ENCODE measurements at places on chromosomes 4 and X.

DNA sequence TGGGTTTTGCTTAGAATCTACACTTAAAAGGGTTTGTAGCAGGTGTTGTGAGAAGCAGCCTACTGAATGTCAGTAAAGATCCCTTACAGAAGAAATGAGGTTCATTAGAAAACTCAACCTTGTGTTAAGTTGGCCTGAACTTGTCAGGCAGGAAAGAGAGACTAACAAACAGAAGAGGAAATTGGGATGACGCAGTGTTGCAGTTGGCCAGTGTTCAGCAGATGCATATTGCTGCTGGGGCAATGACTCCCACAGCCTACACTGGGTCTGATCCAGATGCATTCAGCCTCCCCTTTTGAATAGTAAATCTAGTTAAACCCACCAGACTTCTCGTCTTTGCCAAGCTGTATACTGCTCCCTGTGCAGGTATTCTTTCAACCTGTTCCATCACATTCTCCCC is 409.4 kb downstream of the UBE2NL start:
- no peak for DNase-seq

GRCh38 chrX:20005883-20006282 is 15.0 kb upstream of the BCLAF3 start:
- no peak for DNase-seq

- no peak for DNase-seq
Observed at GRCh38 chr4:4857001-4857808, 2.3 kb upstream of the MSX1 start.

GRCh38 chr4:95539106-95539505 is 9.7 kb downstream of the UNC5C start:
- no peak for DNase-seq

DNA sequence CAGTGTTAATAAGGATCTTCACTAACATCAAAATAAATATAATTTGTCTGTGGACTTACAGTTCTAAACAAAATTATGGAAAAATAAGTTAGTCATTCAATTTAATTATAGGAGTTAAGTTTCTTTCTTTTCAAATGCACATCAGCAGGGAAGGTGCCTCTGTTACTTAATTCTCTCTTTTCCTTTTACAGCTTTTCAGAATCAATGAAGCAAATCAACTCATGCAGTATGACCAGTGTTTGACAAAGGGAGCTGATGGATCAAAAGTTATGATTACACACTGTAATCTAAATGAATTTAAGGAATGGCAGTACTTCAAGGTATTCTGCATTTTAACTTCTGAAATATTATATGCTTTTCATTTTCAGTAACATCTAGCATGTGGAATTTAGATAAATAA is 15.9 kb downstream of the HMGB2 start:
- DNase-seq, result no peak

DNA sequence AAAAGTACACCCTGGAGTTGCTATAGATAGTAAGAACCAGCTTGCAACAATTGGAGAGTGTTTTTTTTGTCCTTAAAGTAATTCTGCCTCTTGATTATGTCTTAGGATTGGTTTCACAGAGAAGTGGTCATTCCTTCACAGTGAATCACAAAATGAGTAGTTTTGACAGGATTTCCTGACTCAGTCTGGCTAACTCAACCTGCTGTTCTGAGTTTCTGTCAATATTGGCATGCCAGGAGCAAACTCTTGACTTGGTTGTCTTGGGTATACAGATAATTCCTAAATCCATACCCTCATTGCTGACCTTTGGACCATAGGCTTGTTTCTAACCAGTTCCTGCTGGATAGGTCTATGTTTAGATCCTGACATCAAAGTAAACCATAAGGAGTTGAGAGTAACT is 9.4 kb downstream of the FHIP1A start:
- DNase-seq, result no peak

GRCh38 chr4:76758290-76758882 is 139.6 kb downstream of the SOWAHB start:
- no peak for DNase-seq

GRCh38 chr4:127997534-127998388 is 32.6 kb downstream of the ABHD18 start:
- DNase-seq, result peak; percentile 3

DNA sequence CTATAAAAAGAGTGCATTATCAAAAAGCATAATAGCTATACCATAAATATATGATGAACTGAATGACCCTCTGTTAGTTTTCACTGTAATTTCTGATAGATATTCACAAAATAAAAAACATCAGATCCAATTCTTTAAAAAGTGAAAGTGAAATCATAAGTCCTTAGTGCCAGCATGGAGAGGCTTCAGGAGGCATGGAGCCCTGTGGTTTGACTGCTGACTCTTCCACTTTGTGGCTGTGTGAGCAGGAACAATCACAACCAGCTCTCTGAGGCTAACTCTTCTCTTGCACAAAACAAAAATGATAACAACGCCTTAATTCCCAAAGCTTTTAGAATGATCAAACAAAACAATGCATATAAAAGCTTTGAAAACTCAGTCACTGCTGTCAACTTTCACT is 1143.9 kb downstream of the PDHA2 start:
- no peak for DNase-seq

- no peak for DNase-seq
Observed at GRCh38 chr4:83546786-83547185, 10.9 kb downstream of the GPAT3 start.
